Foreskin fibroblast (primary cell): ENCODE measurements at places on chromosomes 5 and 9.

DNA sequence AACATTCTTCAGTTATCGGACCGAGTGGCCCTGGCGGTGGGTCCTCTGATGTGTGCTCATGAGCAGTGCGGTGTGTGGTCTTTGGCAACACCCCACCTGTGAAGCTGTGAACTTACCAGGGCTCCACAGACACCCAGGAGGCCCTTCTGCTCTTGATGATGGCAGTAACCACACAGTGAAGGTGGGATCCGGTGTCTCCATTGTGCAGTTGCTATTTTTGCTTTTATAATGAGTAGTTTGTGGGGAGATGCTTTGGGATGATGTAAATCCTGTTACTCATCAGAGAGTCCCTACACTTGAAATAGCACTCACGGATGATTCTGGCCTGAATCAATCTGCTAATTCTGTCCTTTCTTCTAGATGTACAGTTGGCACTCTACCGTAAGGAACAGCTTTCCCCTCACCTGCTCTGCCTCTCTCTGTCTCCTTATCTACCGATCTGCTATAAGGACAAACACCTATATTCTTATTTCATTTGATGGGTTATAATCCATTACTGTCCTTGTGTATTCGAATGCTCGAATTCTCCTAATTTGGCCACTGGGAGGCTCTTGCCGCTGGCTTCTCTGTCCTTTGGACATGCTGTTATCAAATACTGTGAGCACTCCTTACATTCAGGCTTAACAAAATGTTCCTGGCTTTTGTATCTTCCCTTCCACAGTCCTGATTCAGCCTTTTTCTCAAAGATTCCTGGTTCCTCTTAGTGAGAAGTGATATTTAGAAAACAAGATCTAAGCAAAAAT, 20.2 kb downstream of the ATPSCKMT start:
- DNase-seq, result peak; percentile 78

DNA sequence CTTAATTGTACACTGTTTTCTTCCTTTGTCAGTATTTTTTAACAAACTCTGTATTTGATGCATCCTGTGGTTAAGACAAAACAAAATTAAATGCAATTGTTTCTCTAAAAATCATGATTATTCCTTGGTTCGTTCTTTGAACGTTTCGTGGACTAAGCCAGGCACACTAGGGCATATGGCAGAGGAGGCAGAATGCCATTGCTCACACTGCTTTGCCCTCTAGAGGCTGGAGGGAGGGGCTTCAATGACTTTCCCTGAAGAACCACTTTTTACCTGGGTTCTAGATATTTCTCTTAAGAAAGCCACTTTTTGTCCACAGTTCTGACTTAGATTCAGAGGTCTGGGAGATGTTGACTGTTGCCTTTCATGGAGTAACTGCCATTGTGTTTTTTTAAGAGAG, 236.2 kb upstream of the ADAMTSL1 start:
- no peak for DNase-seq

DNA sequence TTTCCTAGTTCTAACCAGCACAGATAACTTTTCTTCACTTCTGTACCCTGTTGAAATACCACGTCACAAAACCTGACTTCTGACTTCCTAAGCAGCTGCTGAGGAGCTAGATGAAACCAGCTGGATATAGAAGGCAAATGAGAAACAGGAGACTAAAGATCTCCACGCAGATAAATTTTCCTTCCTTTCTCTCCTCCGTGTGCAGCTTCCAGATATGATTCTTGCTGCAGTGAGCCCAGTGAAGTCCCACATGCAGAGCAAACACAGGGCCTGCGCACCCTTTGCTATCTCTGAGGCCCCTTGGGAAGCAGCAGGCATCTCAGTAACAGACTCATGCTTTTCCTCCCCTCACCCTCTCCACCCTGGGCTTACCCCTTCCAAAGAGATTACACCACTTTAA, 1638.3 kb downstream of the MAT2B start:
- DNase-seq, result no peak

DNA sequence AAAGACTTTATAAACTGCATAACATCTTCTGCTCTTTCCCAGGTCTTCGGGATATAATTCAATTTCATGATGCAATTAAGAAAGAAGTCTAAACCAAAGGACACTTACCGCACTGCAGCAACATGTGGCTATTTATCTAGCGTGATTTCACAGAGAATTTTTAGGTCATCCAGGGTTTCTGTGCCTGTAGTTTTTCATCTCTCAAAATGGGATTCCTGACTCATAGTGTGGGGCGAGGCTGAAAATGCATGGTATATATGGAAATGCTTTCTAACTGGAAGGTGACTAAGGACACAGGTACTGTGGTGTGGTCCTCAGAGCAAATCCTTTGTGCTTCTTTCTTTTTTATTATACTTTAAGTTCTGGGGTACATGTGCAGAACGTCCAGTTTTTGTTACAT, 557.7 kb upstream of the KLF4 start:
- peak; percentile 50 for DNase-seq

DNA sequence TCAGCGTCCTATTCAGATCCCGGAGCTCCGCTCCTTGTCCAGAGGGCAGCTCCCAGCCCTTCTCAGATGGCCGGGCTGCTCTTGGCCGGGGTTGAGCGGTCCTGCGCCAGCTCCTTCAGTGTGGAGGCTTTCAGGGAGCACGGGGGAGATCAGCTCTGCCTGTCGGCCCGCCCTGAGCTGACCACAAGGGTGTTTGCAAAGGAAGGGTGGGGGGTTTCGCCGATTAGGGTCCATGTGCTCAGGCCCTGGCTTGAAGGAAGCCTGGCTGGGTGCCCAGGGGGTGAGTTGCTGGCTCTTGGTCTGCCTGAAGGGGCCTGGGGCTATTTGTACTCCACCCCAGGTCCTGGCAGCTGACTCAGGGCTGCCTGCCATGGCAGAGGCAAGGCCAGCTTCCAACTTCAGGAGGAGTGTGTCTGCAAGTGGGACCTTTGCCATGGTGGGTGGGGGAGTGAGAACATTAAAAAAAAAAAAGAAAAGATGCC, 250.1 kb upstream of the KLF4 start:
- DNase-seq, result no peak

GRCh38 chr5:154986151-154986550, 27.4 kb upstream of the KIF4B start:
- DNase-seq, result peak; percentile 10

DNA sequence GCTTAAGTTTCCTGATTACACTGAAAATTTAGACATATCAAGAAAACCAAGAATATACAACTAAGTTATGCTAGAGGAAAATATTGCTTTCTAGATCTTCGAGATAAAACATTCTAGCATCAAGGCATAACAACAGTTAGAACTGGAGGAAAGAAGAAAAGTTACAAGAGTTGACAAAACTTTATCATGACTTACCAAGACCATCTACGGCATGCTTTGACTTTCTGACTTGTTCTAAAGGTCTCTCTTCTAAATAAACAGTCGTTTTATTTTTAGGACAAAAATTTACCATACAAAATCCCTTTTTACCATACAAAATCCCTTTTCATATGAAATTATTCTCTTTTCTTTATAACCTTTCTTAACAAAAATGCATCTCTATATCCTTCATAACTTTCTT, 1110.1 kb upstream of the CDH10 start:
- no peak for DNase-seq

DNA sequence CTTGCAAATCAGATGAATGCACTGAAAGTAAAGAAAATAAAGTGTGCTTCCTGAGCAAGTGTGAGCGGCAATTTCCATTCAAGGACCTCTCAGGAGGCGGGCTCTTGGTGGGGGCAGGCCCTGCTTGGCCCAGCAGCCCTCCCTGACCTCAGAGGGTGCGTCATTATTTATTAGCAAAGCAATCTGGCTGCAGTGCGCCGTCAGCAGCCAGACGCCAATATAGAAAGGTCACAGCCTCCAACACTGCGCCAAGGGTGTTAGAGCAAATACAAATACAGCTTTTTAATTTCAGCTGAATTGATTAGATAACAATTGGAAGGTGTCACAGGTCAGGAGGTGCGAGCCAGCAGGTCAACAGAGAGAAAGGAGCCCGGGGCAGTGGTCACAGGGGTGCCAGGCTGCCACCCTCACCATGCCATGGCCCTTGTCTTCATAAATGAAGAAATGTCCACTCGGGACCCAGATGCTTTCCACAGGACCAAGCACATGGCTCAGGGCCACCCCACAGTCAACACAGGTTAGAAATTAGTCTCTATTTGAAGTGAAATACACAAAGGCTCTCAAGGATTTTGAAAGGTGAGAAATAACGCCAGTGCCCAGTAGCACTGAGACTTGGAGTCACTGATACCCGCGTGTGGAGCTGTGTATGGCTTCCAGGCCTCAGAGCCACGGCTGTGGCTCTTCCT, 309.8 kb downstream of the IRX2 start:
- no peak for DNase-seq

DNA sequence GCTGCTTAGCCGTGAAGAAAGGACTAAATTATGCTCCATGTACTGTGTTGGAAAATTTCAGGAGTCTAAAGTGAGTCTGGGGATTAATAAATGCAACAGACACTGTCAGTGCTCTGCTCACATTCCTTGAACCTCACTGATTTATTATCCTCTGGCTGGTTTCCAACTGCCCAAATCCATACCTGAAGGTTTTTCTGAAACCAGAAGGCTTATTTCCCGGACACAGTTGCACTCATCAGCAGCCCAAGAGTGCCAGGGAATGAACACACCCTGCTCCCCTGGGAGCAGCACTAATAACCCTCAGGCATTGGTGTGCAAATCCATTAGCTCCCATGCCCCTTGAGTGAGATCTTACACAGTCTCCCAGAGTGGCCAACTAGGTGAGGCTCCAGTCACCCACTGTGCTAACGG, 38.7 kb downstream of the F2R start:
- no peak for DNase-seq

- no peak for DNase-seq
Measured at GRCh38 chr9:37026931-37027581, 7.0 kb downstream of the PAX5 start.

DNA sequence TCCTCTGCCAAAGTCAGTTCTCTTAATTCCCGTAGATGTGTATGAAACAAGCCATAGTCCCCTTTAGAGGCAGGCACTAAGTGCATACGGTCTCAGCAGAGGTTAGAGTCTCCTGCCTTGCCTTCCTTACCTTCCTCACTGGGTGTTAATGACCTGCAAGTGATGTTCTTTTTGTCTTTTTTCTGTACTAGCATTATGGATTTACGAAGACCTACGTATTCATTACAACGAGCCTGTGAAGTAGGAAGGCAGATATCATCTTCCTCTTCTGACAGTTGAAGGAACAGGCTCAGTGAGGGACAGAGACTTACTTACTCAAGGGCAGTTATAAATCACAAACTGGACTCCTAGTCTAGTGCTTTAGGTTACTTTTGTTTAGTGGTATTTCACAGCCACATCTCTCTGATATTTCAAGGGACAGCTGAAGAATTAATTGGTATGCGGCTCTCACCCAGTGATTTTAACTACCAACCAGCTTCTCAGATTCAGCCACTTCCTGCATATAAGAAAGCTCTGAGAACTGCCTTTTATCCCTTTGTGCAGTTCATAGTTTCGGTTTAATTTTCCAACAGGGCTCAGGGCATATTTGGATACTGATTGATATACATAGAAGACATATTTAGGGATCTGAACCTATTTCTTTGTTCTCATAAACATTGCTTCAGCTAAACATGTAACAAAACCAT, 85.1 kb upstream of the CKMT2 start:
- DNase-seq, result no peak

GRCh38 chr5:57889558-57889957, 406.9 kb upstream of the ACTBL2 start:
- DNase-seq, result peak; percentile 51

- DNase-seq, result no peak
Measured at GRCh38 chr5:92741906-92742305, 839.1 kb downstream of the NR2F1-AS1 start.

GRCh38 chr5:6700074-6700684, 13.1 kb upstream of the TENT4A start:
- DNase-seq, result no peak

DNA sequence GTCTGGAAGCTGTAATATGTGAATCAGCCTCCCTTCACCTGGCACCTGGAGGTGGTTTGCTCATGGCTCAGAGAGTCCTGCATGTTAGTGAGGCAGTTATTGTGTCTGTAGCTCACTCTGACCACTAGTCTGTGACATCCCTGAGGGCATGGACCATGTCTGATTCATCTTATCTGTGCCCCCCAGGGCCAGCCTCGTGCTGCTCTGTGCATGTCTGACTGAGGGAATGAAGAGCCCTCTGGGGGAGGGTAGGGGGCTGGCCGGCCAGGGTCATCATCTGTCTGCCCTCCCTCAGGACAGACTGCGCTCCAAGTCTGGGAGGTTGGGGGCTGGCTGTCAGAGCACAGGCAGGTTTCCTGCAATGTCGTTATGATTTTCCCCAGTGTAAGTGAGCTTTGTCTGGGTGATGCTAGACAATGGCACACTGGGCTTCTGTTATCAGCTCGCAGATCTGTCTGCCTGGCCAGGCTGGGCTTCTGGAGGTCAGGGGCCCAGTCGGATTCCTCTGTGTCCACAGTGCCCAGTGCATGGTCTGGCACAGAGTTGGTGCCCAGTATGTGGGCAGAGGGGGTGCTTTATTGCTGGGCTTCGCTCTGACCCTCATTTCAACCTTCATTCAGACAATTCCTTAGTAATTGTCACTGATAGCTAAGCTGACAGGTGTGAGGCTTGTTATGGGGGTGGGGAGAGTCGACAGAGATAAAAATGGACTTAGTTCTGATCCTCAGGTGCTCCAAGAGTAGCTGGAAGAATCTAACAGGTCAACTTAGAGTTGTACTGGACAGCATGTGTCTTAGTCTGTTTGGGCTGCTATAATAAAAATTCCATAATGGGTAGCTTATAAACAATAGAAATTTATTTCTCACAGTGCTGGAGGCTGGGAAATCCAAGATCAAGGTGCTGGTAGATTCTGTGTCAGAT, 85.7 kb upstream of the SHB start:
- DNase-seq, result no peak

DNA sequence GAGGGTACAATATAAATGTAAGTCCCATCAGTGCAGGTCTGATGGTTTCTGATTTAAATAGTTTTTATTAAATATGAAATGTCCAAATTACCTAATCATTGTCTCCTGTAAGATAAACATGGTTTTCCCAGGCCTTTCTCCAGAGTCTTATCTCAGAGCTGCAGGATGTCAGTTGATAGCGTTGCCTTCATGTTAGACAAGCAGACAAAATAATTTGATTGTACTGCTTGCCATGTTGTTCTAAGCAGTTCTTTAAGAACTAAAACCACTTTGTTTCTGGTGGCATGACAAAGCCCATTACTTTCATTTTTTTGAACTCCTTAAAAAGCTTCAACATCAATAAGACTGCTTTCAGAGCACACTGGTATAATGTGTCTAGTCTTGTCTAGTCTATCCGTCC, 1073.5 kb downstream of the MAT2B start:
- no peak for DNase-seq

- DNase-seq, result peak; percentile 27
Measured at GRCh38 chr9:88236511-88237478, 98.5 kb upstream of the SPATA31C2 start.
